A549 treated with DMSO at 1 μM for 4 hours (cell line): ENCODE measurements at places on chromosomes 7 and 10. TPM values are rescaled to one million over a fixed set of nuclear protein-coding genes. Genes with fewer than 3 reads are reported as not detected.

The PRKCQ gene
- 4.2 to 4.9 TPM (median 4.5 TPM) in 5 replicates for total RNA-seq

The UNCX gene
- 0.07 to 0.08 TPM in 2 of 5 replicates, not detected in the others for total RNA-seq

The TRPV5 gene
- total RNA-seq, result not detected in 5 replicates

The WDR86 gene
- 0.07 to 0.20 TPM (median 0.13 TPM) in 4 of 5 replicates, not detected in the other for total RNA-seq

The PLXDC2 gene
- 0.06 TPM in 2 of 5 replicates, not detected in the others for total RNA-seq

The CYP2C9 gene
- 0.03 to 0.12 TPM in 2 of 5 replicates, not detected in the others for total RNA-seq

The SH2D4B gene
- 0.02 to 0.08 TPM (median 0.06 TPM) in 3 of 5 replicates, not detected in the others for total RNA-seq

The OR2A42 gene
- not detected in 5 replicates for total RNA-seq

The CLDN15 gene
- 7.1 to 16.5 TPM (median 12.2 TPM) in 5 replicates for total RNA-seq

The GRM3 gene
- not detected in 5 replicates for total RNA-seq

The C10orf67 gene
- 0.03 to 0.13 TPM (median 0.06 TPM) in 4 of 5 replicates, not detected in the other for total RNA-seq

The OPN4 gene
- total RNA-seq, result not detected in 5 replicates

The ZP3 gene
- 17.1 to 22.9 TPM (median 17.7 TPM) in 5 replicates for total RNA-seq

The TMEM196 gene
- total RNA-seq, result not detected in 5 replicates

The OGDH gene
- 25.9 to 34.0 TPM (median 30.9 TPM) in 5 replicates for total RNA-seq

The PRSS37 gene
- not detected in 5 replicates for total RNA-seq

The VGF gene
- total RNA-seq, result 7.8 to 23.5 TPM (median 15.1 TPM) in 5 replicates

The NEURL1 gene
- total RNA-seq, result 0.20 to 0.43 TPM (median 0.31 TPM) in 5 replicates
